ENCODE measurements at places on chromosomes 11 and 22.

GRCh38 chr11:35223371-35223796 is 84.4 kb downstream of the CD44 start:
- no peak for DNase-seq

DNA sequence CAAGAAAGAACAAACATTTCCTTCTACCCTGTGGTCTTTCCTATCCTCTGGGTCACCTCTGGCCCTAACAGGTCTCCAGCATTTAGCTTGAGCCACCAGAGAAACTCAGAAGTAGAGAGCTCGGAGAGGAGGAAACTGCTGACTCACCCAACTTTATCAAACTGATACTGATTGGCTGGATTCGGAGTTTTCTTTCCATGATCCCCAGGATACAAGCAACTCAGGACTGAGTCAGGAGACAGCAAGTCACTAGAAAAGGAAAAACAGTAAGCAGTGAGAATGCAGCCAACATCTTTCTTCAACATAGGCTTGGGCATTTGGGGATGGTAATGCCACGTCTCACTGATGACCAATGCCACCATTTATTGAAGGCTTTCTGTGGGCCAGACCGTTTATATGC is 32.7 kb downstream of the THOC5 start:
- no peak for DNase-seq

DNA sequence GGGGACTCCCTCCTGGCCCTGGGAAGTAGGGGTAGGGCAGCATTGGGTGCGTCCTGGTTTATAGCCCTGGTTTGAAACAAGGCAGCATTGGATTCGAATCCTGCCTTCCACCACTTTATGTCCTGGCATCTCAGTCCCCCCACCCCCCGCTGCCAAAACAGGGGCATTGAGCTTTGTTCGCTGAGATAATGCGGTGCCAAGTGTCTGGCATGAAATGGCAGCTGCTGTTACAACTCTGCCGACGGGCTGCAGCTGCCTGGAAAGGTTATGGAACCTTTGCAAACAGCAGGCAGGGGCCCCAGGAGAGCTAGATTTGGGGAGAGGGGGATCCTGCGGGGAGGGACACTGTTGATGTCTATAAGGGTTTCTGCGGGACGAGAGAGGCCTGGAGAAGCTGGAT is 1.9 kb downstream of the TST start:
- no peak for DNase-seq

DNA sequence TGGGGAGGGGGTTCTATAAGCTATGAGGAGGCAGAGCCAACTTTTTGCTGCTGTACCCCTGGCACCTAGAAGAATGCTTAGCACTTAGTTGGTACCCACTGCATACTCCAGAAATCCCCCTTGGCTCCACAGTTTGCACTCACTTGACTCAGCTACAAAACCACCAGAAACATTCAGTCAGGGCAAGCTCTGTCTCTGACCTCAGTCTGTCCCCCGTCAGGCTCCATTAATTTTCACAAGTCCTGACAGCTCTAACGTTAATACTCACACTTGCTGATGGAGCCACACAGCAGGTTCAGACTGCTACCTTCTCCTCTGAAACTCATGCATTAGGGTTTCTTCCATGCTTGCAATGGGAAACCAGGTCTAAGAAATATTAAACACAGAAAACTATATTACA is 81.7 kb downstream of the MPPED2 start:
- DNase-seq, result no peak

DNA sequence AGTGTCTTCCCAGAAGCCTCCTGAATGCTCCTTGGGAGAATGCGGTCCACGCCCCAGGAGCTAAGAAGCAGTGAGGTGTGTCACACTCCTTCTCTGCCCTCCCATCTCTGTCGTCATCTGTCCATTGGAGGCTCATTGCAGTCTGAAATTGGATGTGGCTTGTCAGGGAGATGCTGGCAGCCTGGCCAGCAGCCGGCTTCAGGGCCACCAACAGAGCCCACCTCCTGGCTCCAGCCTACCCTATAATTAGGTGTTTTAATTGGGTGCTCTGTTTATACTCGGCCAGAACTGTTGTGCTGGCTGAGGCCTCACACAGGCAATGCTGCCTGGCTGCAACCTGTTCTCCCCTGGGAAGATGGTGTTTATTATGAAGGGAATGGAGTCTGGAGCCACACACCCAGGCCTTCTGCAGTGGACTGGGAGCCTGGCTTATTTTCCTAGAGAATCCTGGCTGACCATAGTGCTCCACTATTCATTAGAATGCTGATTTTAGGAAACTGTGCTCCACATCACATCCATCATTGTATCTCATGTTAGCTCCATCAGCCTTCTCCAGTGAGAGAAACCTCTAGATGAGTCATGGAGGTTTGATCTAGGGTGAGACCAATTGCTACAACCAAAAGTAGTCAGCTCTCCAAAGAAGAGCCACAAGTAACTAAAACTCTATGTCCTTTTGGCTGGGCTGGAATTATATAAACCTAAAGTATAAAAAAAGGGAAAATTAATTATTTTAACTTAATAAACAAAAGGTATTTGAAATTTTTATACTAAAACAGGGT is 86.8 kb upstream of the CRTAM start:
- no peak for DNase-seq

All from stimulated activated CD4-positive, alpha-beta T cell treated with anti-CD3 and anti-CD28 coated beads, Interleukin-4, amount 100 ng/mL, for 24 hours (primary cell).